ENCODE measurements at places on chromosomes 4 and X. TPM values are rescaled to one million over a fixed set of nuclear protein-coding genes. Genes with fewer than 3 reads are reported as not detected.

DNA sequence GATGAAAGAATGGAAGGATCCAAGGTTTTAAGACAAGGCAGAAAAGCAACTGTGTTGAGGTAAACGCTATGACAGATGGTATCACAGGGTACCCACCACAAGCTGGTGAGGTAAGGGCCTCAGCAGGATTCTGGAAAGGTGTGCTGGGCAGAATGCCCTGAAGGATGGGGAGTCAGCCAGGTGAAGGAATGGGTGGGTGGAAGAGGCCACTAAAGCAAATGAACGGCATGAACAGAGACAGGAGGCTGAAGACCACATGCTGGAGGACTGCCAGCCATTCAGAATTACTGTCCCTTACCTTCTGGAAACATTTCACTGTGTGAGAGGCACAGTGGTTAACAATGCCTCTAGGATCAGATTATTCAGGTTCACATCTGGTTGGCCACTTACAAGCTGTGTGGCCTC, 23.6 kb downstream of the GPRIN3 start:
- no peak for ATAC-seq

DNA sequence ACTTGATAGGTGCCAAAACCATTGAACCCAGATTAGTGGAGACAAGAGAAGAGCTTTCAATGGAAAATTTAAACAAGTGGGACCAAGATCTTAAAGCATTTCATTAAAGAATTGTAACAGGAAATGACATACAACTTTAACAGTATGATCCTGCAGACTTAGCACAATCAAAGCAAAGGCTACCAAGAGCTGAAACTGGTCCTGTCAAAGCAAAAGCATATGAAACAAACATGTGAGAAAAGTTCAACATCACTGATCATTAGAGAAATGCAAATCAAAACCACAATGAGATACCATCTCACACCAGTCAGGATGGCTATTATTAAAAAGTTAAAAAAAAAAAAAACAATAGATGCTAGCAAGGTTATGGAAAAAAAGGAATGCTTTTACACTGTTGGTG, 425.6 kb downstream of the IL1RAPL1 start:
- no peak for ATAC-seq

DNA sequence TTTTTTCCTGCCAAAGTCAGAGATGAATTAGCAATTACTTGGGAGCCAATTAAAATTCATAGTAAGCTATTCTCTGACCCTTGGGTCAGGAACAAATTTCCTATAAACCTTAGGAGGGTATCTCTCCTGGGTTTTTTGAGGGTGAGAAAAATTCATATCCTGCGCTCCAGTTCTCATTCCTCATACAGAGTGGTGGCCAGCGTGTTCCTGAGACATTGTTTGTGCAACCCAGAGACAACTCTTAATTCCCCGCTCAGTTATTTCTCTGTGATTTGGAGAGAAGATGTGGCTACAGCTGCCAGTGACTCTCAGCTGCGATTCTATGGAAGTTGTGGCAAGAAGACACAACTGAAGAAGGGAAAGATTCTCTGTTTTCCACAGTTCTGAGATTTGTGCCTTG, 37.9 kb upstream of the CBR4 start:
- no peak for ATAC-seq

IL2RG gene
- total RNA-seq: 0.18 TPM

All from motor neuron (in vitro differentiated cells).